Vagina (tissue), 2 donors: ENCODE measurements at places on chromosomes 6 and 20. TPM values are rescaled to one million over a fixed set of nuclear protein-coding genes. Genes with fewer than 3 reads are reported as not detected.

The ENPP5 gene
- total RNA-seq: 2.5 TPM

The TMEM151B gene
- total RNA-seq: 0.49 TPM

The WFDC10B gene
- not detected for total RNA-seq

The PRSS35 gene
- total RNA-seq: not detected

The SLC35D3 gene
- not detected for total RNA-seq

GRCh38 chr6:131999545-132000146 is 48.5 kb upstream of the CCN2 start:
- no peak for DNase-seq

DNA sequence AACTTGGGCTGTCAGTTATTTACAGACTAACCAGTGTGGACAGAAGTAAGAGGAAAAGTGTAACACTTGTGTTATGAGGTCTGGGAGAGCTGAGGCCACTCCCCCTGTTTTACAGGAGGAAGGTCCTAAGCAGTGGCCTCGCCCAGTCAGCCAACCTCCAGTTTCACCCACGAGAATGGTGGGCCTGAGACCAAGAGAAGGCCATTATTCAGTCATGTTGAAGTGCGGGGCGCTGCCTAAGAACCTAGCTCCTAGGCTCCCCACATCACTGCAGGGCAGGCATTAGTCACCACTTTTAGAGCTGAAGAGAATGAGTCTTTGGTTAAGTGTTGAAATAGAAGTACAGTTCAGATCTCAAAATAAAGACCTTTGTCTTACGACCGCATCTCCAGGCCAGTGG is 27.9 kb downstream of the CDYL start:
- DNase-seq: no peak

- no peak for DNase-seq
These were observed 41.8 kb upstream of the TINAG start for GRCh38 chr6:54266400-54266923.
